Naive thymus-derived CD4-positive, alpha-beta T cell (primary cell): ENCODE measurements at places on chromosomes 1 and 21.

- no peak for DNase-seq
Measured at GRCh38 chr1:198123133-198123532, 33.7 kb upstream of the NEK7 start.

GRCh38 chr1:194014014-194014413 lies 827.6 kb upstream of the B3GALT2 start:
- DNase-seq: no peak

- no peak for DNase-seq
Measured at GRCh38 chr21:15401331-15401730, 328.5 kb upstream of the USP25 start.

DNA sequence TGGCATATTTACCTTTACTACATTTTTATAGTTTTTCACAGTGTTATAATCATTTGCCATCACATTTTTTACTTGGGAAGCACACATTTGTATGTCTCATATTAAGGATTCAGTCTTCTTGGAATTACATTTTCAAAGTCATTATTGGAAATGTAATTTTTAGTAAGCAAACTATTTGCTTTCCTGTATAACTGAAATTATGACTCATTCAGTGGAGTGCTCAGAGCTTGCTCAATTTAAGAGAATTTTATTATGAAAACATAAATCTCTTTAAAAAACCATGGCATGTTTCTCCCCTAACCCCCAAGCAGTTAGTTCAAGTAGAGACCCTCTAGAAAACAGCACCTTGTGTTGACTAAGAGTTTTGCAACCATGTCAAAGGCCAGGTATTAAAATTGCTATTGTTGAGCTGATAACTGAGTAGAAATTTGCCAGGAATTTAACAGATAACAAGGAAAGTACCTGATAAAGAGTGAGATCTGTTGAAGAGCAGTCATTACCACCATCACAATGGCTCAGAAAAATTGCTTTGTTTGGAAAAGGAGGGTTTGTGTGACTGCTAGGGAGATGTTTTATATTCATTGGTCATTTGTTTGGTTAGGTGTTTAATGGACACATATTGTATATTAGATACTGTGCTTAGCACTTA lies 105.9 kb downstream of the KCNK2 start:
- no peak for DNase-seq

DNA sequence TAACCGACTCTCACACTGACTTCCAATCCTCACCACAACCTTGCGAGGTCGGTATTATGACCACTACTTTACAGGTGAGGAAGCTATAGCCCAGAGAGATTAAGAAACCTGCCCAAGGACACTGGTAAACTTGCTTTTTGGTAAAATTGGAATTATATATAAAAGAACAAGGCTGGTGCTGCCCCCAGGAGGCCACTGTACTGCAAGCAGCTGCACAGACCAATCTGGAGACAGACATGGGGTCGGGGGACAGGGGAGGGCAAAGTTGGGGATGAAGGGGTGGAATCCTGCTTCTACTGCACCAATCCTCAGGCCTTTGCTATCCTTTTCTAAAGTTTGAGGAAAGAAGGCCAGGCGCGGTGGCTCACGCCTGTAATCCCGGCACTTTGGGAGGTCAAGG lies 280.8 kb downstream of the SPATA17 start:
- DNase-seq: no peak

- no peak for DNase-seq
Measured at GRCh38 chr21:33011462-33011861, 14.3 kb upstream of the OLIG2 start.

DNA sequence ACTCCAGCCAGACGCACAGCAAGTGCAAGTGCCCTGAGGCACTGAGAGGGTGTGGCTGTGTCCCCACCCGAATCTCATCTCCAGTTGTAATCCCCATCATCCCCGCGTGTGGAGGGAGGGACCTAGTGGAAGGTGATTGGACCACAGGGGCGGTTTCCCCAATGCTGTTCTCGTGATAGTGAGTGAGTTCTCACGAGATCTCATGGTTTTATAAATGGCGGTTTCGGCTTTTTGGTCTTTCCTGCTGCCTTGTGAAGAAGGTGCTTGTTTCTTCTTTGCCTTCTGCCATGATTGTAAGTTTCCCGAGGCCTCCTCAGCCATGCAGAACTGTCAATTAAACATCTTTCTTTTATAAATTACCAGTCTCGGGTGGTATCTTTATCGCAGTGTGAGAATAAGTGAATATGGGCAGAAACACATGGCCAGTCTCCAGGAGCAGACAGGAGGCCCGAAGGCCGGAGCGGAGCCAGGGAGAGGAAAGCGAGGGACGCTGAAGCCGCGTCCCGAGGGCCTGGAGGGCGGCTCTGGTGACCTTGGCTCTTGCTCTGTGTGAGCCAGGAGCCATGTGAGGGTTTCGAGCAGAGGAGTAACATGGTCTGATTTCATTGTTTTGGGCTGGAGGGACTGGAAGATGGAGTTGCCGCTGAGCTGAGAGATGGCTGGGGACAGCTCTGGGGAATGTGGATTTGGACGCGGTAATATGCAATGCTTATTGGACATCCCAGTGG lies 76.0 kb upstream of the C1orf174 start:
- no peak for DNase-seq

DNA sequence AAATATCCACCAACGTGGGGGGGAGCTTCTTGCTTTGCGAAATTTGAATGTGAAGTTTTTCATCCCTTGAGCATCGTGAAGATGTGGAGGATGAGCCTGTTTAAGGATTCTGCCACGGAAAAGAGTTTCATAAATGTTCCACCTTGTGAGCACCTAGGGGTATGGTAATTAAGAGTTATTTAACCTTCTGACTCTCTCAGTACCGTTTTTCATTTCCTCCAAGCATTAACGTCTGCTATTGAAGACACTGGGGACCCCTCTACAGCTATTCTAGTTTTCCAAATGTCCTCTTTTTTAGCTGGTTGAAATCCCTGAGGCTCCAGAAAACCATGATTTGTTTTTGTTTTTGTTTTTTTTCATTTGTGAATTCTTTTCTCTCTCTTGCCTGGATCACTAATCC lies 79.1 kb upstream of the GALNT2 start:
- no peak for DNase-seq

DNA sequence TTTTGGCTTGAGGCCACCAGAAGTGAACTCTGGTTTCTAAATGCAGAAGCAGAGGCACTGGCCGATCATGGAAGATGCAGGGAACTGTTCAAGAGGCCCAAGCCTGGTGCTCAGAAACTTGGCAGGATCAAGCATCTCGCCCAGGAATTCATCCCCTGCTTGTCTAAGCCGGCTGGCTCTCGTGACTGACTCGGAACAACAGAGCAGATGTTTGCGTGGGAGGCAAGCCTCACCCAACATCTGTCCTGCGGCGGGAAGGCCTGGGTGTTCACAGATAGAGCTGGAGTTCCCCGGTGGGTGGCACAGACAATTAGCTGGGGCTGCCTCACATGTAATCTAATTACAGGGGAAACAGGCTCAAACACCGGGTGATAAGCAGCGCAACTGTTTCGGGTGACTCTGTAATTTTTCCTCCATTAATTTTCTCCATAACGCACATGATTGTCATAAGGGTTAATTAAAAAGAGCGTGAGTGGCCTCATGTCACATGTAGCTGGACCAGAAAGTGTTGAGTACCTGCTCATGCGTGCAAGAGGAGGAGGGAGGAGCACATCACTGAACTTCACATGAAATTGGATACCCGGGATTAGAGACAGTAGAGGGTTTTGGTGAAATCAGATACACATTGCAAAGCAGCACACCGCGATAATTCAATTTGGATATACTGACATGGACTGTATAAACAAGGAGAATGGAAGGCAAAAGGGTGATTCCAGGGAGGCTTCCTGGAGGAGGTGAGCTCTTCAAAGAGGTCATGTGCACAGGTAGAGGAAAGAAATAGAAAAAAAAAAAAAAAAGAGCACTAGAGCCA lies 180.0 kb downstream of the ETS2 start:
- DNase-seq: no peak

GRCh38 chr1:2085080-2085479 lies 34.9 kb downstream of the PRKCZ start:
- no peak for DNase-seq

GRCh38 chr1:201816309-201816854 lies 12.6 kb upstream of the IPO9 start:
- no peak for DNase-seq

GRCh38 chr1:234600418-234601281 lies 9.3 kb downstream of the IRF2BP2 start:
- DNase-seq: no peak

DNA sequence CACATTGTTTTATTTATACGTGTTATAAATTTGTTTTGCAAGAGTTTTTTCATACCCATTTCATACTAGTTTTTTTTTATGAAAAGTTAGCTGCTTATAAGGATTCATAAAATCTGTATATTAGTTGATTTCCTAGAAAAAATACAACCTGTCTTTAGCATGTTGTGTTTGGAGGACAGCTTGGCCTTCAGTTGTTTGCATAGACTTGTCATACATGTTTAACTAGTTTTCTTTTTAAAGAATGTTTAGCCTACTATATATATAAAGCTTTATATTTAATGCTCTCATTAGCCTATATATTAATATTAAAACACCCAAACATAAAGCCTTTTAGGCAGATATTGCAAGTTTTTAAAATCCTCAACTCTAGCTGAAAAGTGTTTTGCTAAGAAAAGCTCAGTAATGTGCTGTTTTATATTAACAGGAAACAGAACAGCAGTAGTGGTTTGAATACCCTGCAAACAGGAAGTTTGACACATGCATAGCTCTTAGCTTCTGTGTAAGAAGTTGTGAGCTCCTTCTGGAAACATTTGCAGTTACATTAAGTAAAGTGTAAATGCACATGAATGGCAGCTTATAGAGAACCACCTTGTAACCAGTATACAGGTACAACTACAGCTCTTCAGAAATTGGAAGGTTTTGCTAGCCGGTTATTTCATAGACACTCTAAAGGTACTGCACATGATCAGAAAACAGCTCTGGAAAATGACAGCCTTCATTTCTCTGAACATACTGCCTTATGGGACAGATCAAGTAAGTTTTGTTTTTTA lies at the start of gene PRKACB:
Gene PRKACB (plus strand): TSS at position 476 of the 770 bp plus-strand sequence. CDS start 91 bp downstream, at position 567.
- no peak for DNase-seq

DNA sequence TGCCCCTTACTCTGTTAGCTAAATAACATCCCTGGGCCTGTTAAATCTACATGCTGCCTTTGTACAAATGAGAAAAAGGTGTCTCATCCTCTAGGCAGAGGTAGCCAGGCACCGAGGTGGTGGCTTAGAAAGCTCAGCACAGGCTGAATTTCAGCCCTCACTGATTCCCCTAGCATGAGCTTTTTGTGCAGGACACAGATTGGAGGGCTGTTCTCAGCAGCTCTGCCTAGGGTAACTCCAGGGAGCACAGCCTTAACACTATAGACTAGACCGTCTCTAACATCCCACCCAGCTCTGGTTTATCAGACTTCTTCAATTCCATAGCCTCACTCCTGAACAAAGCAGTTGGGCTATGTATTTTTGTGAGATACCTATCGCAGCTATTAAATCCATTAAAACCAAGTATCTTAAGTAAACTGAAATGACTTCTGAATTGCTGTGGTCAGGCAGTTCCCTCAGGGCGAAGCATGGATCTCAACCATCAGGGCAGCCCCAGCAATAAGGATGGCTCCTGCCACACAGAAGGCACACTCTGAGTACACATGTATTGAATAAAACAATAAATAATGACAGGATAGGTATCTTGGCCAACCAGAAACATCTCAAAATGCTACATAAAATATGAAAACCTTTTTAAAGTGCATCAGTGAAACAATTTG lies 14.8 kb downstream of the S100A6 start:
- DNase-seq: no peak

GRCh38 chr1:39707506-39707905 lies 16.3 kb upstream of the HPCAL4 start:
- DNase-seq: no peak

DNA sequence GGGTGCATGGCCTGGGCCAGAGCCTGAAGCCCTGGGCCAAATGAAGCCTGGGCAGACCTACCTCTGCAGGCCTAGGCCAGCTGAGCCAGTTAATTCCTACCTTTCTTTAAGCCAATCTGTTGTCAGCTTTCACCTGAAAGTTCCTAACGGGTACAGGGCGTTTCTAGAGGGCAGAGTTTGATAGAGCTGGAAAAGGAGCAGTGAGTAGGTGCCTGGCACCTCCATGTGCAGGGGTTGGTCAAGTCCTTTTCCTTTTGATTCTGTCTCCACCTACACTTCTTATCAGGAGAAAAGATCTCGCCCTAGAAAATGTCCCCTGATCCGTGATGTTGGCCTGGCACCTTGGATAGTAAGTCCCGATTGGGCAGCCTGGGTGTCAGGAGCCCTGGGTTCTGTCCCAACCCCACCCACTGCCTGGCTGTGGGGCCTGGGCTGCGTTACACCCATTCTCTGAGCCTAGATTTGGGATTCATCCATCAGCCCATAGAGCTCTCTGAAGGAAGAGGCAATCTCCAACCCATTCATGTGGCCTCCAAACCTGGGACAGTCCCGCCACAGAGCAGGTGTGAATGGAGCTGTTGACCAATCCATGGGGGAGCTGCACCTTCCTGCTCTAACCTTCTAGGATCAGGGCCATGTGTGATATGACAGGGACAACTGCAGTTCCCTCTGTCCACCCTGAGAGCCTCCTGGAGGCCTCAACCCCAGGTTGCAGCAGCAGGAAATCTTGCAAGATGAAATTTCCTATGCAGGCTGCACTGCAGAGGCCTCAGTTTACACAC lies 304.3 kb downstream of the MATN1 start:
- DNase-seq: no peak

GRCh38 chr1:42006836-42007235 lies 88.1 kb upstream of the HIVEP3 start:
- DNase-seq: no peak

DNA sequence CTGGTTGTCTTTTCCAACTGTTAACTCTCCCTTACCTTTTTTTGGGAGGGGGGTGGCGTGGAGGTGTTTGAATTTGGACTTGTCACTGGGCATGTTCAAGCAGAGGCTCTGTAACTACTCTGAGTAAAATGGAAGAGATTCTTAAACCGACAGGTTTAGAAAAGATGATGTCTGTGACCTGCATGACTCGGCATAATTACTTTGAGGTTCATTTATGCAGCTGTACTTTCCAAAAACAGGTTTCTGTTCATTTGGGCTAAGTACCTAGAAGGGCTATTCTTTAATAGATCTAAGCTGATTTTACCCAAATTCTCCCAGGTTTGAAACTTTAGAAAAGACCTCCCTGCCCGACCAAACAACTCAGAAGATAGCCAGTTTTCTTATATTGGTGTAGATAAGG lies 80.3 kb downstream of the SLC35A3 start:
- no peak for DNase-seq

- no peak for DNase-seq
Measured at GRCh38 chr1:36530261-36530660, 47.5 kb upstream of the CSF3R start.

DNA sequence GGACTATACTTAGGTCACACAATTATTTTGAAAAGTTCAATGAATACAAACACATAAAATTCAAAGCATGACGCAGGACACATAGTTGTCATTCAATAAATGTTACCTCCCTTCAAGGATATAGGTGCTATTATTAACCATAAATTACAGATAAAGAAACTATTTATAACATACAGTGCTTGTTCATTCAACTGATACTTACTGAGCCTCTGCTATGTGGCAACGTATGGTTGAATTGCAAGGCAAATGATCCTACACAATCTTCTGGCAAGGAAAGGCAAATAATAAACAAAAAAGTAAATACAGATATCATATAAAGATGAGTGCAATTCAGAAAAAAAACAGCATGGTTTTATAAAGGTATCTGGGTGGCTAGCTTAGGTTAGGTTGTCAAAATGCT lies 614.7 kb downstream of the LTN1 start:
- no peak for DNase-seq

GRCh38 chr1:35574655-35575415 lies 1.7 kb downstream of the TFAP2E start:
- DNase-seq: no peak
